Uterus (tissue), 4 donors: ENCODE measurements at places on chromosomes 6 and 20. TPM values are rescaled to one million over a fixed set of nuclear protein-coding genes. Genes with fewer than 3 reads are reported as not detected.
A peak's percentile ranks its signal among the peaks of the same experiment; 100 is the strongest.

GRCh38 chr6:168939796-168940195 lies 313.9 kb downstream of the THBS2 start:
- no peak for DNase-seq

SLC22A16 gene
- 2.9 TPM for total RNA-seq

DNA sequence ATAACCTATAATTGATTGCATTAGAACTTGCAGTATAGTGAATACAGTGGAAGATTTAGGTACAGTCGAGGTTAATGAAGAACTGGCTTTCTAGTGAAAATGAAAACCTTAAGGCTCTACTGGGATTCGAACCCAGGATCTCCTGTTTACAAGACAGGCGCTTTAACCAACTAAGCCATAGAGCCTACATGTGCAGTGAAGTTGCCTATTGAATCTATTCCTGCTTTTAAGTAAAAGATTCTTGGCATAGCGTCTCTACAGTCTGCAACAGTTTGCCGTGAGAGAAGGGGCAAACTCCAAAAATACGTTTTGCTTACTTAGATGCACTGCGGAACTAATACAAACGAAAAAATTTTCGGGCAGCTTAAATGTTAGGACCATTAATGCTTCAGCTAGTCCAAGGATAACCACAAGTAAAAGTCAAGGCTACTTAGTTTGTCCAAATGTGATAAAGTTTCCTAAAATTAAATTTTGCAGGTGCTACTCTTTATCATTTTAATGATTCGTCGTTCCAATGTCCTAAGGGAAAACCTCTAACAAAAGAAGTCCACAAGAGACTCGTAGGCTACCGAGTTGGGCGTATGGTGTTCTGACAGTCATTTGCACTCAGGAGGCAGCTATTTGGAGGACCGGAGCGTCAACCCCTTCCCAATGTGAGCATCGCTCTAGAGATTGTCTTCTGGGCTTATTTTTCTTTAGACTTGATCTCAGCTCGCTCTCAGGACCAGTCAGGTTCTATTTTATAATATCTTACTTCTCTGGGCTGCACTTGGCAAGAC lies 31.3 kb upstream of the ZSCAN23 start:
- peak; percentile 22 for DNase-seq

TUBB2B gene
- 0.26 TPM for total RNA-seq

SLC24A3 gene
- total RNA-seq = 12.9 TPM

GRCh38 chr6:18016698-18017097 lies 29.3 kb upstream of the KIF13A start:
- no peak for DNase-seq

DNA sequence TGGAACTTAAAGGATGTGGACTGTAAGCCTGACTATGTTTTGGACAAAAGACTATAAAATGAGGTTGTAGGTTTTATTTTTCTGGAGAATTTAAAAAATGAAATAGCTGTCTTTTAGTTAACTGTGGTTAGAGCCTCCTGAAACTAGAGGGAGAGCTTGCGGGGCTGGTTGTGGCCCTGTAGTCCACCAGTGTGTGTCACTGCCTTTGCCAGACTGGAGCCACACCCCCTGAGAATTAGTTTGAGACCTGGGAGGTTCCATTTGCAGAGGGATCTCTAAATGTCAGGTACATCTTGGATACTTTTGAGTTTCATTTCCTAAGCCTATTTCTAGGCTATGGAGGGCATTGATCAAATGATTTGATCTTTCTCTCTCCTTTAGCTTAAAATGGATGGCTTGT lies 20.8 kb downstream of the ZC2HC1B start:
- no peak for DNase-seq

DNA sequence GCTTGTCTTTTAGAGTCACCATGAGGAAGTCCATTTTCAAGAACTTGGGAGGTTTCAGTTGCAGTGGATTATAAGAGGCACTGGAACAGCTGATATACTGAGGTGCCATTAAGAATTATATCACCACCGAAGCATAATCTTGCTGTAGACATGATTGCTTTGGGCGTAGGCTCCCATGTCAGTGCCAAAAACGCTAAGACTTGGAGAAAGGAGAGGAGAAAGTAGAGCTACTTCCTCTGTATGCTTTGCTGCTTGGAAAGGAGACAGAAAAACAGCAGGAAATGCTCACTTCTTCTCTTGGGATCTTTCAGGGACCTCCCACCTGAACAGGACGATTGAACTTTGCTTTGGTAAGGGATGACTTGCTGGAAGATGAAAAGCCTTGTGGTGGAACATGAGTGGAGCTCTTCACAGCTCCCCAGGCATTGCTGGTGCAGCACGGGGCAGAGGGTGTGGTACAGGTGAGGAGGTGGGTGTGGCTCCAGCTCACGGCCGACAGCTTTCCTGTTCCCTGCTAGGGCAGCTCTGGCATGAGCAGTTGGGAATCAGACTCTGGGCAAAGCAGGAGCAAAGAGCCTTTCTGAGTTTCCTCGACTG lies 190.4 kb upstream of the JAG1 start:
- no peak for DNase-seq

BTN1A1 gene
- not detected for total RNA-seq
